ENCODE measurements at places on chromosomes 13 and 19. TPM values are rescaled to one million over a fixed set of nuclear protein-coding genes. Genes with fewer than 3 reads are reported as not detected.

GRCh38 chr19:54850930-54851329 is 687 bp downstream of the KIR3DL2 start:
- no peaks in the 10 kb centered on the region for H3K4me1 ChIP-seq
- H3K27me3 ChIP-seq: no peaks in the 10 kb centered on the region
- no peaks in the 10 kb centered on the region for H3K36me3 ChIP-seq

GRCh38 chr13:100664171-100664900 is 10.3 kb downstream of the TMTC4 start:
- DNase-seq: no peak
- no peak overlapping the region for H3K4me3 ChIP-seq
- no peaks in the 10 kb centered on the region for H3K27me3 ChIP-seq
- H3K4me1 ChIP-seq: peaks cover 3% of the 10 kb centered on the region

DNA sequence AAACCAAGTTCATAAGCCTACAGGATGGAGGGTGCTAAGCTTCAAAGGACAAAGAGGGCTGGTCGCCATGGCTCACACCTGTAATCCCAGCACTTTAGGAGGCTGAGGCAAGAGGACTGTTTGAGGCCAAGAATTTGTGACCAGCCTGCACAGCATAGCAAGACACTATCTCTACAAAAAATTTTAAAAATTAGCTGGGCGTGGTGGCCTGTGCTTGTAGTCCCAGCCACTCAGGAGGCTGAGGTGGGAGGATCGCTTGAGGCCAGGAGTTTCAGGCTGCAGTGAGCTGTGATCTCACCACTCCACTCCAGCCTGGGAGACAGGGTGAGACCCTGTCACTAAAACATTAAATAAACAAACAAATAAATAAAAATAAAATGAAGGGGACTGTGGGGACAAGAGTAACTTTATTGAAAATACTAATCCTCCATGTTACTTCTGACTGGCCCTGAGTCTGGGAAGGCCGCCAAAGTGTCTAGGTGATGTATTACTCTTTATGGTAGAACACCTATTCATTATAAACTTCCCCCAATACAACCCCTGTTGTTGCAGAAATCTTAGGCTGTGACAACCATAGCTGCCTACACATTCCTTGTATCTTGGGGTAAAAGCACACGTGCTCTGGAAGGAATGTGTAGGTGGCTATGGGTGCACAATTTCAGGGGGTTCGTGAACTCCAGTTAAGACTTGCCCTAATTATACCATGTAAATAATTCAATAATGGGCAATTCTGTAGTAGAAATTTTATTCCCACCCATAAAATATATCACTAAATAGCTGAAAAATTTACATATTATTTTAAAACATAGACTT is 14.6 kb upstream of the URAD start:
- H3K27me3 ChIP-seq: peaks cover 29% of the 10 kb centered on the region
- H3K36me3 ChIP-seq: no peaks in the 10 kb centered on the region
- H3K4me1 ChIP-seq: no peaks in the 10 kb centered on the region
- no peak overlapping the region for H3K27ac ChIP-seq

GRCh38 chr13:94239135-94239534 is 240.3 kb downstream of the DCT start:
- H3K27ac ChIP-seq: no peak overlapping the region
- peaks cover 18% of the 10 kb centered on the region for H3K4me1 ChIP-seq
- no peaks in the 10 kb centered on the region for H3K36me3 ChIP-seq
- no peak overlapping the region for H3K4me3 ChIP-seq

TSKS gene
- polyA plus RNA-seq: not detected

- H3K27me3 ChIP-seq: no peaks in the 10 kb centered on the region
- no peaks in the 10 kb centered on the region for H3K36me3 ChIP-seq
- peak overlapping the region; percentile 92 for H3K27ac ChIP-seq
- peak; percentile 51 for DNase-seq
- peaks cover 21% of the 10 kb centered on the region for H3K4me1 ChIP-seq
- H3K4me3 ChIP-seq: peak overlapping the region; percentile 71
Observed at GRCh38 chr19:44847144-44848035, 1.3 kb downstream of the NECTIN2 start.

DNA sequence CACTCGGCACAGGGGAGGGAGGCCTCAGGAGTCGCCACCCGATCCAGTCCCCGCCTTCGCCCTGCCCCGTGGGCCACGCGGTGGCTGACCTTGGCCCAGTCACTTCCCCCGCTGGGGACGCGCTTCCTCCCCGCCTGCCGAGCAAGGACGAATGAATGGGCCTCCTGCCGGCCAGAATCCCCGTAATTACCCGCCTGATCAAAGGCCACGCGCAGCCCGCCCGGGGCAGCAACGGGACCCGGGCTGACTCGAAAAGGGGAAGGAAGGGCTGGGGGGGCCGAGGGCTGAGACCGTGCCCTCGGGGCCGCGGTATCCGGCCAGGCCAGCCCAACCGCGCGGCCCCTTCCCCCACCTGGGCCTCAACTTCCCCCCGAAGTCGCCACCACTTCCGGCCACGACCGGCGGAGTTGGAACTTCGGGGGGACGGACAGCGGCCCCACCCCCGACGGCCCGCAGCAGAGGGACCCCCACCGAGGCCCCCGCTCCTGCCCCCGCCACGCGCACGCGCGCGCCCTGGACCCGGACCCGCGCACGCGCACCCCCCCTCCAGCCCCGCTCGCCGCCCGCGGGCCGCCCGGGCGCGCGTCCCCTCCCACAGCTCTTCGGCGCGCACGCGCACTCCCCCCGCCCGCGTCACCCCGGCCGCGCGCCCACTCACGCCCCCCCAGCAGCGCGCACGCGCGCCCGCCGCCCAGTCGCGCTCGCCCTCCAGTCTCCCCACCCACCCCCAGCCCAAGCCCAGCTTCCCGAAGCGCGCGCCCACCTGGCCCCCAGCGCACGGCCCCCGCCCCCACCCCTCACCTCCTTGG is 520 bp downstream of the ZNF787 start:
- peak overlapping the region; percentile 86 for H3K4me3 ChIP-seq
- H3K27ac ChIP-seq: peak overlapping the region; percentile 90
- DNase-seq: peak; percentile 95
- 0 out of 2 replicates have a peak, but pooled peaks cover 4% of the 10 kb centered on the region for H3K4me1 ChIP-seq

PDX1 gene
- polyA plus RNA-seq: not detected

GRCh38 chr13:97114651-97115050 is 107.5 kb upstream of the MBNL2 start:
- peaks cover 14% of the 10 kb centered on the region for H3K4me1 ChIP-seq
- no peaks in the 10 kb centered on the region for H3K27me3 ChIP-seq
- H3K27ac ChIP-seq: peak overlapping the region; percentile 82
- no peak for DNase-seq
- H3K4me3 ChIP-seq: no peak overlapping the region
- no peaks in the 10 kb centered on the region for H3K36me3 ChIP-seq

GRCh38 chr13:107730813-107731212 is 484.5 kb downstream of the LIG4 start:
- H3K4me1 ChIP-seq: no peaks in the 10 kb centered on the region
- no peak for DNase-seq
- H3K27ac ChIP-seq: no peak overlapping the region
- H3K27me3 ChIP-seq: no peaks in the 10 kb centered on the region
- no peak overlapping the region for H3K4me3 ChIP-seq

DNA sequence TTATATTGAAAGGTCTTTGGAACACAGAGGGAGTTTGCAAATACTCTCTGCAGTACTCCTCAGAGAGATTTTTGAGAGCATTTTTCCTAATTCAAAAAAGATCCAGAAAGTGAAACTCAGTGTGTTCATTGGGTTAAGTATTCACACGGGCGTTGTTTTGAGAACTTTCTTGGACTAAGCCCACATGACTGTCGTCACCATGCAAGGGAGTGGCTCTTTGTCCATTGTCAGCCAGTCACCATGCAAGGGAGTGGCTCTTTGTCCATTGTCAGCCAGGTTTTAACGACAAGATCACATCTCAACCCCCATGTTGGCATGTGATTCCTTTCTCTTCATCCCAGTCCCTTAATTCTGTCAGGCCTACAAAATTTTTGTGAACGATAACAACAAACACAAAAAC is 81.2 kb upstream of the STK24 start:
- H3K4me1 ChIP-seq: peaks cover 15% of the 10 kb centered on the region
- no peaks in the 10 kb centered on the region for H3K27me3 ChIP-seq
- no peak overlapping the region for H3K27ac ChIP-seq
- no peak overlapping the region for H3K4me3 ChIP-seq

LHFPL6 gene
- 25.7 TPM for polyA plus RNA-seq

ZNF66 gene
- 1.3 TPM for polyA plus RNA-seq

GRCh38 chr19:30148803-30149202 is 206.8 kb downstream of the URI1 start:
- no peaks in the 10 kb centered on the region for H3K4me1 ChIP-seq
- H3K4me3 ChIP-seq: no peak overlapping the region
- H3K27me3 ChIP-seq: no peaks in the 10 kb centered on the region
- H3K27ac ChIP-seq: no peak overlapping the region

DNA sequence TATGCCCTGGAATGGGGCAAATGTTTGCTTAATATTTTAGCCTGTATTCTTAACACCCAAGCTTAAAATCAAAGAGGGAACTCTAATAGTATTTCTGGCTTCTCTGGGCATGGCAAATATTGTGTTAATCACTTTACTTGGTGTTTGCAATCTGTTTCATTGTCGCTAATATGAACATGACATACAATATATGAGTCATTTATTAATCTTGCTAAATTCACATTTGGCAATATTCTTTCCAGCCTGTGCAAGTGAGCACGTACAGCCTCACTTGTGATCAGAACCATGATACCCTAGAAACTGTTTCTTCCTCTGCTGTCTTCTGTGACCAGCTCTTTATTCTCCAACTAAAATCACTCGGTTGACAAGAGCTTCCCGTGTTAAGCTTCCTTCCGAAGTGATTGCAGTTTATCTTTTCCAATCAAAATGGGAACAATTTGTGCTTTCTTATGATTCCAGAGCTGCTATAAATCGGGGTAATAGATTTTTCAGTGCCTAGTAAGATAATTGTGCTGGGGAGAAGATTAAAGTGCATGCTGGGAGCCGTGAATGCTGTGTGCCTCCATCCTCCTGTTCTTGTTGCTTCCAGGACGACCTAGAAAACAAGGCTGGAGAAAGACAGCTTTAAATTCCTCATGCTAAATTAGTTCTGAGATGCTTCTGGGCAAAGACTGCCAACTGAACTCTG is 153.0 kb upstream of the TMTC4 start:
- H3K4me1 ChIP-seq: no peaks in the 10 kb centered on the region
- H3K27ac ChIP-seq: no peak overlapping the region
- no peaks in the 10 kb centered on the region for H3K27me3 ChIP-seq
- DNase-seq: no peak
- H3K36me3 ChIP-seq: no peaks in the 10 kb centered on the region

GRCh38 chr13:40508127-40508526 is 158.3 kb downstream of the FOXO1 start:
- H3K36me3 ChIP-seq: no peaks in the 10 kb centered on the region
- H3K4me3 ChIP-seq: no peak overlapping the region
- DNase-seq: no peak

DNA sequence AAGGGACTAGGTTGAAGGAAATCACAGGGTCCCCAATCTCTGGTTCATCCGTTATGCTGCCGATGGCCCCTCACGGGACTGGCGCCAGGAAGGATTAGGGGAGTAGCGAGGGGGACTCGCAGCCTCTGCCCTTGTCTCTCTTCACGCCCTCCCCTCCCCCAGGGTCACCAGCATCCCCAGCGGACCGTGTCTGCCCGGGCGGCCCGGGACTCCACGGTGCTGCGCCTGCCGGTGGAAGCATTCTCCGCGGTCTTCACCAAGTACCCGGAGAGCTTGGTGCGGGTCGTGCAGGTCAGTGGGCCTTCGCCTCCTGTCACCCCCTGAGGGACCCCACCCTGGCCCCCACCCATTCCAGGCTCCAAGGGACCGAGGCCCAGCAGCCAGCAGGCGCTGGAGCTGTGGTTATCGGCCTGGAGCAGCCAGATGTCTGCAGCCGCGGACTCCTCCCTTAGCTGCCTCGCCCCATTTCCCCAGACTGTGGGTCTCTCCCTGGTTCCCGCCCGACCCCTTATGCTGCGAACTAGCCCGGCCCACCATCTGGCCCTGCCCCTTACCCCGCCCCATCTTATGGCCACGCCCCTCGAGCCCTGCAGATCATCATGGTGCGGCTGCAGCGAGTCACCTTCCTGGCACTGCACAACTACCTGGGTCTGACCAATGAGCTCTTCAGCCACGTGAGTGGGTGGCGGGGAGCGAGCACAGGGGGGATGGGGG is 5.4 kb downstream of the PNPLA6 start:
- peaks cover 4% of the 10 kb centered on the region for H3K4me1 ChIP-seq
- H3K27ac ChIP-seq: no peak overlapping the region
- peaks cover 40% of the 10 kb centered on the region for H3K36me3 ChIP-seq
- H3K27me3 ChIP-seq: no peaks in the 10 kb centered on the region

- H3K27ac ChIP-seq: no peak overlapping the region
- H3K4me3 ChIP-seq: peak overlapping the region; percentile 82
- DNase-seq: peak; percentile 69
Observed at GRCh38 chr19:18203408-18203862, 407 bp downstream of the RAB3A start.

DNA sequence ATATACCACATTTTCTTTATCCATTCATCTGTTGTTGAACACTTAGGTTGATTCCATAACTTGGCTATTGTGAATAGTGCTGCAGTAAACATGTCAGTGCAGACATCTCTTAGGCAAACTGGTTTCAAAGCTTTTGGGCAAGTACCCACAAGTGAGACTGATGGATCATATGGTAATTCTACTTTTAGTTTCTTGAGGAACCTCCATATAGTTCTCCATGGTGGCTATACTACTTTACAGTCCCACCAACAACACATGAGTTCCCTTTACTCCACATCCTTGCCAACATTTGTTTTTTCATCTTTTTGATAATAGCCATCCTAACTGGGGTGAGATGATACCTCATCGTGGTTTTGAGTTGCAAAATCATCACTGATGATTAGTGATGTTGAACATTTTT is 8.5 kb downstream of the CYSLTR2 start:
- DNase-seq: no peak
- H3K4me3 ChIP-seq: no peak overlapping the region
- no peak overlapping the region for H3K27ac ChIP-seq
- H3K4me1 ChIP-seq: no peaks in the 10 kb centered on the region
- no peaks in the 10 kb centered on the region for H3K36me3 ChIP-seq

PAK4 gene
- polyA plus RNA-seq: 36.4 TPM

DNA sequence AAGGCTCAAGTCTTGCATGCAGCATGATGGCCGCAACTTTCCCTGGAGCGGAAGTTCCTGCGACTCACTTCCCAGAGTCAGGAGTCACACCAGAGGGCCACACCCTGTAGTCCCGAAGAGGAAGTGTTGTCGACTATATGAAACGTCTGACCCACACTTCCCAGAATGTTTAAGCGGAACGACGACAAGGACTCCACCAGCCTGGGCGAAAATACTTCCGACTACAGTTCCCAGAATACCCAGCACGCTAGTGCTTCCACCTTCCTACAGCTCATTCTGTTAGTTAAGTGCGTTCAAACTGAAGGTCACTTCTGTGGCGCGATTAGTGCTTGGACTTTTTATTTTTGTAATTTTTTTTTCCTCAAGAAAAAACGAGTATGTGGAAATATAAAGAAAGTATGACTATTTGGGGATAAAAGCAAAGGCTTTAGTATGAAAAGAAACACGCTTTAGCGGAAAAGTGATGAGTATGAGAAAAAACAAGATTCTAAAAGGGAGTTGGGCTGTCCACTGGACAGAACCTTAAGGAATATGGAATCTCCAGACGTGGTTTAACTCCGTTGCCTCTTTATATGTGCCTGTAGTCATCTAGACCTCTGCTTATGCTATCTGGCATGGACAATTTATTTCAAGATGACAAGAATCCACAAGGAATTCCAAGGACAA is 15.5 kb upstream of the ZNF112 start:
- H3K4me3 ChIP-seq: no peak overlapping the region
- no peak overlapping the region for H3K27ac ChIP-seq
- no peaks in the 10 kb centered on the region for H3K4me1 ChIP-seq
- H3K36me3 ChIP-seq: no peaks in the 10 kb centered on the region

ERICH6B gene
- not detected for polyA plus RNA-seq

CCNA1 gene
- 0.21 TPM for polyA plus RNA-seq

CEACAM1 gene
- polyA plus RNA-seq: 0.53 TPM
